A549 treated with dexamethasone at 1 μM for 4 hours (cell line): ENCODE measurements at places on chromosomes 2 and 18. TPM values are rescaled to one million over a fixed set of nuclear protein-coding genes. Genes with fewer than 3 reads are reported as not detected.

Gene PTGR3
- 15.1 to 18.2 TPM (median 17.0 TPM) in 5 replicates for total RNA-seq

Gene TBC1D8
- 69.1 to 105 TPM (median 82.0 TPM) in 5 replicates for total RNA-seq

Gene SDC1
- total RNA-seq, result 144 to 235 TPM (median 219 TPM) in 5 replicates

Gene C2orf80
- total RNA-seq, result not detected in 5 replicates

Gene FLACC1
- 0.20 to 0.64 TPM (median 0.22 TPM) in 4 of 5 replicates, not detected in the other for total RNA-seq

Gene CFAP221
- 0.16 to 0.47 TPM (median 0.33 TPM) in 5 replicates for total RNA-seq

Gene IL1B
- total RNA-seq, result 0.11 to 0.27 TPM (median 0.16 TPM) in 4 of 5 replicates, not detected in the other

Gene ATRAID
- 203 to 224 TPM (median 205 TPM) in 5 replicates for total RNA-seq

Gene TSN
- 60.1 to 68.0 TPM (median 64.3 TPM) in 5 replicates for total RNA-seq

Gene HAAO
- total RNA-seq, result not detected in 5 replicates

Gene FAM110C
- total RNA-seq, result 0.15 to 0.49 TPM (median 0.34 TPM) in 5 replicates

Gene CACNB4
- 0.14 to 0.36 TPM (median 0.19 TPM) in 5 replicates for total RNA-seq

Gene DLX2
- 0.36 to 0.77 TPM (median 0.64 TPM) in 5 replicates for total RNA-seq

Gene KIAA2012
- total RNA-seq, result not detected in 5 replicates

Gene NGEF
- total RNA-seq, result 12.6 to 17.0 TPM (median 14.6 TPM) in 5 replicates

Gene SLC40A1
- 1.4 to 2.0 TPM (median 1.7 TPM) in 5 replicates for total RNA-seq

Gene RESP18
- total RNA-seq, result not detected in 5 replicates

Gene ANKRD30BL
- not detected in 5 replicates for total RNA-seq

Gene SIGLEC15
- not detected in 5 replicates for total RNA-seq

Gene RAD51AP2
- total RNA-seq, result not detected in 5 replicates

Gene KYNU
- total RNA-seq, result 220 to 265 TPM (median 257 TPM) in 5 replicates

Gene SNRNP200
- 97.2 to 134 TPM (median 127 TPM) in 5 replicates for total RNA-seq

Gene PTPN18
- total RNA-seq, result 25.2 to 33.6 TPM (median 33.3 TPM) in 5 replicates

Gene ABCG5
- total RNA-seq, result 0.03 TPM in 1 of 5 replicates, not detected in the others

Gene HOXD13
- 0.12 to 0.19 TPM (median 0.14 TPM) in 5 replicates for total RNA-seq

Gene CIB4
- total RNA-seq, result 0.20 to 0.42 TPM in 2 of 5 replicates, not detected in the others

Gene ATP5MC3
- total RNA-seq, result 426 to 450 TPM (median 433 TPM) in 5 replicates

Gene IL1R2
- 0.91 to 2.1 TPM (median 1.3 TPM) in 5 replicates for total RNA-seq

Gene STPG4
- 0.07 TPM in 1 of 5 replicates, not detected in the others for total RNA-seq

Gene GREB1
- total RNA-seq, result 2.5 to 3.9 TPM (median 3.3 TPM) in 5 replicates

Gene LAMA3
- total RNA-seq, result 45.2 to 74.1 TPM (median 63.0 TPM) in 5 replicates

Gene SLC8A1
- 0.17 to 0.40 TPM (median 0.31 TPM) in 5 replicates for total RNA-seq

Gene REEP1
- 0.89 to 1.6 TPM (median 1.2 TPM) in 5 replicates for total RNA-seq

Gene SLC5A7
- not detected in 5 replicates for total RNA-seq
